ENCODE measurements at places on chromosomes 1 and 21.

DNA sequence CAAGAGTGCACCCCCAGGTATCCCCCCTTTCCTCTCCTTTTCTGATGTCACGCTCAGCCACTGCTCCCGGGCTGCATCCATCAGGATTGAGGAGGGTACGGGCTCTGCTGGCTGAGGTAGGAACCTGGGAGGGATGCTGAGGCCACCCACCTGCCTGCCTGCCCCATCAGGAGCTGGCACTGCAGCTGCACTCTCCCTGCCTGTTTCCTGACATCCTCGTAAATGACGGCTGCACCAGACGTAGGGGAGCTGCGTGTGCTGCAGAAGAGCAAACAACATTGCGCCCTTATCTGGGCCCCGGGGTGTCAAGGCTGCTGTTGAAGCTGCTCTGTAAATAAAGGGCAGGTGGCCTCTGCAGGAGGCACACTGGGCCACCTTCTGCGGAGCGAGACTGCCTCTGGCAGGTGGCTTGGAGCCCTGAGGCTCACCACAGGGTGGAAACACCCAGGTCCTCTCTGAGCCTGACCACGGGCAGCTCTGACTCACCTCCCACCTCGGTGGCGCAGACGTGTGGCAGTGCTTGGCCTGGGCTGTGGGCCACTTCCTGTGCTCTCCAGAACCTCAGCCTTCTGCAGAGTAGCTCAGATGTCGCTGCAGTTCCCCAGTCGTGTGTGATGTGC lies 30.9 kb downstream of the SNAP47 start:
- DNase-seq = no peak

- DNase-seq = peak; percentile 81
Observed at GRCh38 chr1:8077120-8077573, 51.0 kb upstream of the ERRFI1 start.

DNA sequence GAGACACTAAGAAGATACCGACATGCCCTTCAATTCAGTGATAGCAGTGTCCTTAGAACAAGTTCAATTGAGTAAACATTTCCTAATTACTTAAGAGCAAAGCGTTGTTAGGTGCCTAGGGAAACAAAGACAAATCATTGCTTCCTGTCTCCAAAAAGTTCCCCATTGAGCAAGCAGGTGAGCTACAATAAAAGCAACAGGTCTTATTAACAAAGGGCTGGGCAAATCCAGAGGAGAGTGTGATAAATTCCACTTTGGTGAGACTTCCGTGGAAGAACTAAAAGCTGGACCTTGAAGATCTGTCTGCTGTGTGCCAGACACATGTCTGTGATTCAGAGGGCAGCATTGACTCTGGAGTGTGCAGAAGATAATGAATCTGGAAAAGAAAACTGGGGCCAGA lies 1.9 kb upstream of the TUT4 start:
- DNase-seq = no peak

DNA sequence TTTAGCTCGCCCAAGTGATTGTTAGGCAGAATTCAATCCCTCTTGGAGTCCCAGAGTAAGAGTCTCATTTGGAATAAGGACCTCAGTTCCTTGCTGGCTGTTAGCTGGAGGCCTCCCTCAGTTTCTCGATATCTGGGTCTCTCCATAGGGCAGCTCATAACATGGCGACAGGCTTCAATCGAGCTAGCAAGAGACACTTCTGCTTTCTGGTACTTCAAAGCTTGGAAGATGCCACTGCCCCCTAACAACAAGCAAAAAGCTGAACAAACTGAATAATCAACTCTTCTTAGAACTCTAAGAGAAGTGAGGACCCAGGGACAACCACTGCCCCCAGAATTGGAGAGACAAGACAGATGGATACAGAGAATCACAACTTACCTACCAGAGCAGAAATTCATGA lies 86.2 kb downstream of the TEX35 start:
- no peak for DNase-seq

DNA sequence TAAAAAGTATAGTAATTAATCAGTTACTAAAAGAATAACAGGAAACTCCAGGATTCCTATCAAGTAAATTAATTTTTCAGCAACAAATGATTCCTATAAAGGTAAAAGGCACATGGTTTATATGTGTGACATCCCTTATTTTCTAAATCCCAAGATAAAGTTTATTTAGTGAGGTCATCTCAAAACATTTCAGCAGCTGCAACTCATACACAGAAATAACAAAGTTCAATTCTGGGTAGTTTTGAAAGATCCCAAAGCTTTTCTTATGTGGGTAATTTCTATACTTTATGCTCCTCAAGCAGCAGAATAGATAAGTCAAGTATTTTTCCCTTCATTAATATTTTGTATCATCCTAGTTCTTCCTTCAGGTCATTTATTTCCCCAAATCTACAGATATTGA lies 117.7 kb downstream of the EIF4G3 start:
- peak; percentile 12 for DNase-seq

GRCh38 chr1:188237573-188238348 lies 1409.0 kb downstream of the PLA2G4A start:
- no peak for DNase-seq

GRCh38 chr1:44650159-44650831 lies 24.0 kb downstream of the TMEM53 start:
- DNase-seq = no peak

DNA sequence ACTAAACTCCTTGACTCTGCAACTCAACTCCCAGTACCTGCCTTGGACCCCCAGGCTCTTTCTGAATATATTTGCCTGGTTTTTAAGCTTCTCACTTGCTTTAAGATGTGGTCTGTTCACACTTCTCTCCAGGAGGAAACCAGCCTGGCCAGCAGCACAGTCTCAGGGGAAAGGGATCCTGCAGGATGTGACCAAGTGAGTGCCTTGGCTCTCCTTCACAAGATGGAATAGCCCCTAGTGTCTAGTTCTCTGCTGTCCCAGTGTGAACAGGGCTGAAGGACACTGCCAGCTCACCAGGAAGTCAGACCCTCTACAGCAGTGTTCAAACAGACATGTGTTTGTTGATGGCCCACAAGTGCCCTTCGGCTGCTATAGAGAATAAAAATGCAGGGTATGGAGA lies 32.9 kb downstream of the CD244 start:
- DNase-seq = no peak

DNA sequence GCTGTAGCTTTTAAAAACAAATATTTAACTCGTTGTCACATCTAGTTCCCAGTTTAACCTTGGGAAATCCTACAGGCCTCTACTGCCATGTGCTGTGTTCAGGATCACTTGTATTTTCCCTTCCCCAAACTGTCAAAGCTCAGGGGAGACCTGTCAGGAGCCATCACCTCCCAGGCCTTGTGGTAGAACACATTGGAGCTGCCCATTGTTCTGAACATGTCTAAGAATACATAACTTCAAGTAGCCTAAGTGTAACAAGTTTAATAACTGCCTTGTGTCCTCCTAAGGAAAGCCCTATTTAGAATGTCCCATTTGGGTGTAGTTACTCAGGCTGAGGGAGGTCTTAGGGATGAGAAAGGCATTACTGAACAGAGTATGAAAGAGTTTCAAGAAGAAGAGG lies 28.6 kb upstream of the PIGC start:
- no peak for DNase-seq

- no peak for DNase-seq
Observed at GRCh38 chr21:40841524-40842196, 5.3 kb downstream of the DSCAM start.

DNA sequence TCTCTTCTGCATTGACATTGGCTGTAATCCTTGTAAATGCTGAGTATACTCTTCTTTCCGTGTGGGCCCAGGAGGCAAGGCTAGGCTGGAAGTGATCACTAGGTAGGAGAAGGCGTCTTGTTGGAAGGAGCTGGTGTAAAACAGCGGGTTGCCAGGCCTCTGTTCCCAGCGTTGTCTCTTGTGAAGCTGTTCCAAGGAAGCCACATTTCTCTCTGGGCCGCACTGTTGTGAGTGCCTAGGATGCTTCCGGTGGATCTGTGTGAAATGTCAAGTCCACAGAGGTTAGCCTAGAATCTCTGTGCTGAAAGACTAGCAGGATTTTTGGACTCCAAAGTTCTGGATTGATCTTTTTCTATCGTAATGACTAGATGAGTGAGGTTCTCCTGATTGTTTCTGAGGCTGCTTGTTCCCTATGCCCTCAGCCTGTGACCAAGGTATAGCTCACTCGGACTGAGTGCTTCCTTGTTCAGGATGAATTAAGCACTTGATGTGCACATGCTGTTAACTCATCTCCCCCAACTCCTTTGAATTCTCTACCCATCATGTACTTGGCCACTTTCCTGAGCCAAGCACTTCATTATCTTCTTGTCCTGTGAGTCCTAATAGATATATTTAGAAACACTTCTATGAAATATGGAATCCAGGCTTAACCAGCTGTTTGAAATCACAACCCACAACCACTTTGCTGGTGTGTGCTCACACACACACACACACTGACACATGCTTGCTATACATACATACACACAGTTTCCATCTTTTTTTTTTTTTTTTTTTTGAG lies 63.3 kb downstream of the PBX1 start:
- DNase-seq = no peak

GRCh38 chr1:52691821-52692220 lies 6.3 kb downstream of the COA7 start:
- no peak for DNase-seq

GRCh38 chr1:210413951-210414350 lies 85.2 kb downstream of the HHAT start:
- no peak for DNase-seq

GRCh38 chr1:94526152-94526980 lies 15.2 kb downstream of the F3 start:
- DNase-seq = no peak

GRCh38 chr1:172883844-172884243 lies 166.9 kb downstream of the TNFSF18 start:
- DNase-seq = no peak

- DNase-seq = peak; percentile 67
Observed at GRCh38 chr1:52296345-52296744, 69.7 kb downstream of the CC2D1B start.

GRCh38 chr1:23558872-23559135 lies 497 bp downstream of the ID3 start:
- no peak for DNase-seq

- DNase-seq = no peak
Observed at GRCh38 chr1:41788427-41788826, 130.3 kb downstream of the HIVEP3 start.

- no peak for DNase-seq
Observed at GRCh38 chr1:231584921-231585320, 41.7 kb upstream of the DISC1 start.

DNA sequence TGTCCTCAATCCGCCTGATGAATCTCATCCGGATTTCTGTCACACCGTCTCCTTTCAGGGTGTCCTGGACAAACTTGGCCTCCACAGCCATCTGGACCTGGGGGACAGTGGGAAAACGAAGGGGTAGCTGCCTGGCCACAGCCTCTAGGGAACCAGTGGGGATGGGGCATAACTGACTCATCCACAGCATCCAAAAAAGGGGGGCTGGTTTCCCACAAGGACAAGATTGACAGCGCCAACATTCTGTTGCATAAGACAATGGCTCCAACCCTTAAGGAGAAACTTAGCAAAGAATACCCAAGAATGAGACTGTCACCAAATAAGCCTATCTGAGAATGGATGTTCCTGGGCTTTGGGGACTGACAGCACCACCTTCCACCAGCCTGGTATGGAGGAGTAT lies 12.1 kb downstream of the TRAPPC3 start:
- no peak for DNase-seq

DNA sequence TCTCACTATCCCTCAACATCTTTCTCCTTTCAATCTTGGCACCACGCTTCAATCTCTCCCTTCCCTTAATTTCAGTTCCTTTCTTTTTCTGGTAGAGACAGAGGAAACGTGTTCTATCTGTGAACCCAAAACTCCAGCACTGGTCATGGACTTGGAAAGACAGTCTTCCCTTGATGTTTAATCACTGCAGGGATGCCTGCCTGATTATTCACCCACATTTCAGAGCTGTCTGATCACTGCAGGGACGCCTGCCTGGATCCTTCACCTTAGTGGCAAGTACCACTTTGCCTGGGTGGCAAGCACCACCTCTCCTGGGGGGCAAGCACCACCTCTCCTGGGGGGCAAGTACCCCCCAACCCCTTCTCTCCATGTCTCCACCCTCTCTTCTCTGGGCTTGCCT lies 27.8 kb downstream of the SELL start:
- DNase-seq = no peak

DNA sequence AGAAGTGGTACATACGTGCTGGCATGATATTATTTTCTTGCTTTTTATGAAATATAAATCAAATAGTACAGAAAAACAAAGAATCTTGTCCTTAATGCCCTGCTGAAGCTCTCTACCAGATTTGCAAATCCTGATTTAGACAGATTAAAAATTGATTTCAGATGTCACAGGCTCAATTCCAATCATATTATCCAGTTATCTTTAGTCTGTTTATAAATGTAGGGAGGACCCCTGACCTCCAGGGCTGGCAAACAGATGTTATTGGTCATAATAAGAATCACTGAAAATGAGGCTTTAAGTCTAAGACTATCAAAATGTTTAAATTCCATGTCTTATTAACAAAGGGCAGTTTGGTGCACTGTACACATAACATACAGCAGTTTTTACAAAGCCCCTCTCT lies 62.1 kb downstream of the TP53BP2 start:
- DNase-seq = no peak

- no peak for DNase-seq
Observed at GRCh38 chr1:203511930-203512329, 18.0 kb downstream of the OPTC start.

GRCh38 chr1:189607477-189608096 lies 870.1 kb downstream of the BRINP3 start:
- DNase-seq = no peak

GRCh38 chr1:154276797-154277196 lies 4.4 kb downstream of the HAX1 start:
- no peak for DNase-seq

- DNase-seq = no peak
Observed at GRCh38 chr1:209546390-209547085, 37.0 kb upstream of the CAMK1G start.

DNA sequence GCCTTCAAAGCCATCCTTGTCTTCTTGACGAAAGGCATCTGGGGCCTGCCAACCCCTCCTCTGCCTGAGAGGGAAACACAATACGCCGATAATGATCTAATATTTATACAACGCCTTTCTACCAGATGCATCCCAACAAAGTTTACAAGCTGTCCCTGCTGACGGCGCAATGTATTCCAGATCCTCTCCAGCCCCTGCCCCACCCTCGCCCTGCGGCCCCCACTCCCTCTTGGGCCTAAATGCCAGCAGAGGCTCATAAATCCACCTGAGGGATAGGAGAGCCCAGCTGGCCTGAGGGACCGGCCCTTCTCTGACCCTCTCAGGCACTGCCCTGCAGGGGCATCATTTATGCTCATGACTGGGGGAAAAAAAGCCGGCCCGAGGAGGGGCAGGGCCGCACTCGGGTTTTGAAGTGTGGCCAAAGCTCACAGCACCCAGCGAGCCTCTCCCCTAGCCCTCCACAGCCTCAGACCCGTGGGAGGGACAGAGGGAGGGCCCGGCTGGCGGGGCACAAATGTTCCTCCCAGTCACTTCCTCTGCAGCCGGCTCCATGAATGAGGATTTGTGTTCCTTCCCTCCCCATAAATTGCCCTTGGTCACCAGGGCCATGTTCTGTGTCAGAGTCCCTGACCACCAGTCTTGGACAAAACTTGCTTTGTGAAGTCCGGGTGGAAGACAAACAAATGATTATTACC lies 140.3 kb downstream of the FOXD2 start:
- DNase-seq = no peak

Data from hepatic stellate cell (primary cell).